ENCODE measurements at places on chromosomes 3 and 15.
A peak's percentile ranks its signal among the peaks of the same experiment; 100 is the strongest.

- DNase-seq: peak; percentile 76
Measured at GRCh38 chr3:64595253-64595694, 92.5 kb downstream of the ADAMTS9 start.

DNA sequence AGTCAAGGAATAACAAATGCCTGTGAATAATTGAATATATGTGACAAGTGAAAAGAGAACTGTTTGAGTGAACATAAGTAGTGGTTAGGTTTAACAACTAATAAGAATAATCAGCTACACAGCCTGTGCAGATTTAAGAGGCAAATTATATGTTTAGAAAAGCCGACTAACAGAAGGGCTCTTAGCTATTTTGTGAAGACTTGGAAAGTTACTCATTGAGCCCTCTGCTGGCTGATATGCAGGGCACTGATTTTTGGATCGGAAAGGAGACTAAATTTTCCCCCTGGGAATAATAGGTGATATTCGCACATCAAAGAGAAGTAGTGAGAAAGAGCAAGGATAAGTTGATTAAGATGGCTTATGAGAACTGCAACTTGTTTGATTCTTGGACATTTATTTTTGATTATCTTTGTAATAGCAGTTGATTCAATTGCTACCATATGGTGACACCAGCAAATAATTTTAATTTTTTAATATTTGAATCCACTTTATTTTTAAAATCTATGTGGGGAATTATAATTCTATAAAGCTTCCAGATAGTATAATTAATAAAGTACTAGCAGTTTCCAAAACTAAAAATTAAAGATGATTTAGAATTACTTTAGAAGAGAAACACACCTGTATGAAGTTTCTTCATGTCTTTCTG, 156.2 kb downstream of the NLGN1 start:
- peak; percentile 4 for DNase-seq

DNA sequence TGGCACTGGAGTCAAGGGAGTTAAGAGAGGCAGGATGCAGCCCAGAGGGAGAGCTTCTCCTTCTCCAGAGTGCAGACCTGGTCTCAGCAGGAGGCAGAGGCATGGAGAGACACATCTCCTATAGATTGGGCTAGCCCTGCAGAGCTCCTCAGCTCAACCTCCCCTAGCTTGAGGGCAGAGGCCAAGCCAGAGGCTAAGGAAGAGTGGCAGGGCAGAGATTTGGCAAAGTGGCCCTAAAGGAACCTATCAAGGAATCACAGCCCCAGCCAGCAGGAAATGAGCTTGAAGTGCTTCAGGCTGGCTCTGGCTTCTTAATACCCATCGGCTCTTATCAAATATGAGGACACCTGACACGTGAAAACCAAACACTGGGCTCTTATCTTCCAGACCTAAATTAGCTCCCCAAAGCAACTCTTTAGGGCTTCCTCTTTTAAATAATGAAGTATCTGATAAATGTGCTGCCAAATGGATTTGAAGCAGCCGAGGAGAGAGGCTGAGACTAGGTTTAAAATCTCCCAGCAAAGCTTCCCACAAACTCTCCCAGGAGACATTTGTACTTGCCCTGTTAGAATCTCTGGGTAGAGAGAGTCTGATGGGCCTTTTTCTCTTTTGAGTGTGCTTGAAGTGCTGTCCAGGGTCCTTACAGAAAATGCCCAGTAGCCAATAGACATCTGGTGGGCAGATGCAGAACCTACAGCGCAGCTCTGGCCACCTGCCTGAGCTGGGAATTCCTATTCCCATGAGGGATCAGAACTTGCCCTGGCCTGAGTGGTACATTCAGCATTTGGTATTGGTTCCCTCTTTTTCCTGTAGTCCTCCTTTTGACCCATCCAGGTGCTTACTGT, 271.4 kb downstream of the CLSTN2 start:
- DNase-seq: no peak

DNA sequence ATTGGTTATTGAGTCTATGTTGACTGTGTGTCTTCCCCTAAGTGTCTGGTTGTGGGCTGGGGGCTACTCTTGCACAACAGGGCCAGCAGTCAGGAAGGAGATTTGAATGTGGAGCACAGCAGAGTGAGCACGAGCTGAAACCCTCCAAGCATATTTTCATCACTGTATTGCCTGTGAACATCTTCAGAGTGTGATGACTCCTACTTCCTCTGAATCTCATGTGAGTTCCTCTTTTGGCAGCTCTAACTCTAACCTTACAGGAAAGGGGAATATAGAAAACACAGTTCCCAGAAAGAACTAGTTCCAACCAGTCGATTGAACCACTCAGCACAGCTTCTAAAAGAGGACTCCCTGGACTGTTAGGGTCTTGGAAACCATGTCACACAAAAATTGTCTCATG, 211.6 kb downstream of the RAP2B start:
- no peak for DNase-seq

DNA sequence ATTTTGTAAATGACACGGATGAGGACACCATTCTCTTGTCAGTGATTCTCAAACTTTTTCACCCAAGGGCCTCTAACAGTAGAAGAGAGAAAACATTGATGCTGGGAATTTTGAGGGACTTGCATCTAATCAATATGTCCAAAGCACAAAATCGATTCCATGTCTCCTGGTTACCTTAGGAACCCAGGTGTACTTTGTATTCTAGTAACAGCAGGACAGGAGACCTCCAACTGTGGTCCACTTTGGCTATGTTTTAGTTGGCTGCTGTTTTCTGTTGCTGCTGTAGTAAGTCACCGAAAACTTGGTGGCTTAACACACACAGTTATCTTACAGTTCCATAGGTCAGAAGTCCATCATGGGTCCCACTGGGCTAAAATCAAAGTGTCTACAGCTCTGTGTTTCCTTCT, 24.4 kb upstream of the ZBTB38 start:
- DNase-seq: no peak

DNA sequence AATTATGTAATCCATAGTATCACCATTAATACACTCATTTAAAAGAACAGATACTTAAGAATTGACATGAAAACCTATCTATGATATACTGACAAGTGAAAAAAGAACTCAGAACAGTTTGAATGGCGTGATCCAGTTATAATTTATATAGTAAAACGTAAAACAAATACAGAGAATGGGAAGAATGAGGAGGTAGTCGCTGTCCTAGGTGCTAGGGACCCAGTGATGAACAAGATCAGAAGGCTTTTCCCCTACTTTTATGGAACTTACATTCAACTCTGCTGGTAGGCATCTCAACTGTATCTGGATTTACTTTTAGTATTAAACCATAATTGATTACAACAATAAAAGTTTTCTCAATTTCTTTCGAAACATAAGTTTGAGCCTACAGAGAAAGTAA, 31.8 kb downstream of the GSK3B start:
- DNase-seq: no peak

DNA sequence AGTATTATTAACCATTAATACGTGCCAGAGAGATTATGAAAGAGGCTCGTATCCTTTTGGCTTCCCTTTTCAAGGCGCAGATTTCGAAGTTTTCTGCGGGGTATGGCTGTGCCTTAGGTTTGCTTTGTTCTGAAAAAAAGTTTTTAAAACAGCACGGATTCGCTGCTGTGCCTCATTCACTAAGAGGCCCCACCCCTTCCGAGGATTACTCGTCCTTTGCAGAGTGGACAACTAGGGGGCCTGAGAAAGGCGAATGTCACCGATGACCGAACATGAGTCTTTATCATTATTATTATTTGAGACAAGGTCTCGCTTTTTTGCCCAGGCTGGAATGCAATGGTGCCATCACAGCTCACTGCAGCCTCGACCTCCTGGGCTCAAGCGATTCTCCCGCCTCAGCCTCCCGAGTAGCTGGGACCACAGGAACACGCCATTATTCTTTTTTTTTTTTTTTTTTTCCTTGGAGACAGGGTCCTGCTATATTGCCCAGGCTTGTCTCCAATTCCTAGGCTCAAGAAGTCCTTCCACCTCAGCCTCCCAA, 684 bp upstream of the RPS27L start:
- no peak for DNase-seq

DNA sequence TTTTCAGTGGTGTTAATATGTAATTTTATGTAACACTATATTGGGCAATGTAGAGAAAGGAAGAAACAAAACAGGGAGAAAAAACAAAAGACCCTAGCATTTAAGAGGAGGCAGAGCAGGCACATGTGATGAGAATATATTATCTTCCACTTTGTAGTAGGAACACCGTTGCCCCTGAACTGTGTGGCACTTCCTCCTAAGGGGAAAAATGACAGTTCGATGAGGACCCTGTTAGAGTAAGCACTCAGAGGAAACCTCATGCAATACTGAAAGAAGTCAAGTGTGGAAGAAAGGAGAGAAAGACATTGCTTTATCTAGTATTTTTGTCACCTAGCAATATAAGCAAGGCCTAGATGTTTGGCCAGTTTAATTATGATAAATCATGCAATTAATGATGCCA, 32.2 kb downstream of the ARPP21 start:
- DNase-seq: no peak

GRCh38 chr15:91908391-91908790, 54.9 kb downstream of the SLCO3A1 start:
- peak; percentile 30 for DNase-seq

GRCh38 chr3:6512172-6512800, 348.6 kb upstream of the GRM7 start:
- no peak for DNase-seq

DNA sequence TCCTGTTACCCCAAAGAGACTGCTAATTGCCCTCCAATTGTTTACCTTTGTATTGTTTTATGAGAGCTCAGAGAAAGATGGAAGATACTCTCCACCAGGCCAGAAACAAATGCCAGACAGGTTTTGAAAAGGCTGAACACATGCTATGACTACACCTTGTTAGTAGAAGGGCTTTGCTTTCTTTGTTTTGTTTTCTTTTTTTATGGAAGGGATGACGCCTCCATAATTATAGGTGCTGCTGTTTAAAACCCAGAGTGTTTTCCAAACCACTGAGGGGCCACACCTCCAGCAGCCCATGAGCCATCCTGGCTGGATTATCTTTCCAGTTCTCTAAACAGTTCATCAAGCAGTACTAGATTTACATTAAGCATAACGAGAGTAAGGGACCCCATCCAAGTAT, 5.6 kb upstream of the FOXP1 start:
- DNase-seq: no peak

GRCh38 chr15:66070220-66070934, 183.2 kb downstream of the MEGF11 start:
- DNase-seq: no peak

GRCh38 chr3:182521339-182521738, 272.0 kb upstream of the ATP11B start:
- DNase-seq: no peak
